SJCRH30 (cell line): ENCODE measurements at places on chromosomes 1 and 21.
A peak's percentile ranks its signal among the peaks of the same experiment; 100 is the strongest.

GRCh38 chr1:147273409-147274336 lies 31.2 kb downstream of the CHD1L start:
- DNase-seq, result peak; percentile 69

- no peak for DNase-seq
These were observed 402.4 kb downstream of the USH2A start for GRCh38 chr1:216020743-216021345.

DNA sequence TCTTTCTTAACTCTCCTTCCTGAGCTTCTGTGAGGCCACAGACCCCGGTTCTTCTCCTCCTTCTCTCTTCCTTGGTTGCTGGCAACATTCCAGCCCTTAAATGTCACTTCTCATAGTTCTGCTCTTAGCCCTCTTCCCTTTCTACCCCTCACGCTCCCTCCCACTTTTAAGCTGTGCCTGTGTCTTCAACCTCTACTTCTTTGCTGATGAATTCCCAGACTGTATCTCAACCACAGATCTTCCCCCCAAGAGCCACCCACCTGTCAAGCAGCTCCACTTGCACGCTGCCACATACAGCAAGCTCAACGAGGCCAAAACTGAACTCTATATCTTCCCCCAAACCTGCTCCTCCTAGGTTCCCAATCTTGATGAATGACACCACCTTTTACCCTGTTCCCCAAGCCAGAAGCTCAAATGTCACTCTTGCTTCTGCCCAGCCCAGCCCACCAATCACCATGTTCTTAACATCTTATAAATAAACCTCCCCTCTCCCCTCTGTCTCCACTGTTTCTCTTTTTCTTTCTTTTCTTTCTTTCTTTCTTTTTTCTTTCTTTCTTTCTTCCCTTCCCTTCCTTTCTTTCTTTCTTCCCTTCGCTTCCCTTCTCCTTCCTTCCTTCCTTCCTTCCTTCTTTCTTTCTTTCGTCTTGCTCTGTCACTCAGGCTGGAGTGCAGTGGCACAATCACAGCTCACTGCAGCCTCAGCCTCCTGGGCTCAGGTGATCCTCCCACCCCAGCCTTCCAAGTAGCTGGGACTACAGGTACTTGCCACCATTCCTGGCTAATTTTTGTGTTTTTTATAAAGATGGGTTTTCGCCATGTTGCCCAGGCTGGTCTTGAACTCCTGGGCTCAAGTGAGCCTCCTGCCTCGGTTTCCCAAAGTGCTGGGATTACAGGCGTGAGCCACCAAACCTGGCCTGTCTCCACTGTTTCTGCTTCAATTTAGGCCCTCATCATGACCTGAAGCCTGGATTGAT lies 19.8 kb upstream of the PTP4A2 start:
- DNase-seq, result peak; percentile 54

DNA sequence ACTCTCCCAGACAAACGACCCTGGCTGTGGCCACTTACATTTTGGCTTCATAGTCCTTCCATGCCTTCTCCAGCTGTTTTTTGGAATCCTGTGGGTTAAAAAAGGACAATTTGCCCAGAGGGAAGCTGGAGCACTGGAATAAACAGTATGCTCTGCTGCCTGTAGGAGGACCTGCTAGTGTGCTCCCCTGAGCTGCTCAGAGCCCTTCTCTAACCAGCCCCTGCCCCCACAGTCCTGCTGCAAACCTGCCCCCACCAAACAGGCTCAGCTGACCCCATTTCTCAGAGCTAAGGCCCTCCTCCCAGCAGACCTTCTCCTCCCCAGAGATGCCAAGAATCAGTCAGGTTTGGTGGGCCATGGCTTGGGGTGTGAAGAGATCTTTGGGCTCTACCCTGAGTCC lies 26.9 kb upstream of the TCEA3 start:
- no peak for DNase-seq

GRCh38 chr1:158951956-158952355 lies 20.6 kb downstream of the PYHIN1 start:
- DNase-seq, result peak; percentile 83

DNA sequence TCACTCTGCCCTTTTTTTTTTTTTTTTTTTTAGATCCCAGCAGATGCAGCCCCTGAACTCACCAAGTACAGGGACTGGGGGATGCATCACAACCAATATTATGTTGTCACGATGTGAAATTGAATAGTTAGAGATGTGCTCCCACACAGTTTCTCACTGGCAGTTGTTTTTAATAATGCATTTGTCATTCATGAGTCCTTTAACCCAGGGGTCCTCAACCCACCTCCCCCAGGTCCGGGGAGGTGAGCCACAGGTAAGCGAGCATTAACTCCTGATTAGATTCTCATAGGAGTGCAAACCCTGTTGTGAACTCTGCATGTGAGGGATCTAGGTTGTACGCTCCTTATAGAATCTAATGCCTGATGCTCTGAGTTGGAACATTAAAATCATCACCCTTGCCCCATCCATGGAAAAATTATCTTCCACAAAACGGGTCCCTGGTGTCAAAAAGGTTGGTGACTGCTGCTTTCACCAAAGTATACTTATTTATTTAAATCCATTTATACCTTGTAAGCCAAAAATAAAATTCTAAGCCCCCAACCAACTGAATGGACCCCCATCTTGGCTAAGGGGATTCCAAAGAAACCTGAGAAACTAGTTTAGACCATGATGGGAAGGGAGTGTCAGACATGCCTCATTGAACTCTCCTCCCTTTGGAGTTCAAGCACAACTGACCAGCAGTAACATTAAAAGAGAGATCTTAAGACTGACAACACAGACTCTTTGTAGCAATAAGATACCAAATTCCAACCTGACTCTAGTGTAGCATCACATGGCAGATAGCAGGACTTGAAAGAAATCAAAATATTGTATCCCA lies 119.3 kb upstream of the ATP1A1 start:
- no peak for DNase-seq

DNA sequence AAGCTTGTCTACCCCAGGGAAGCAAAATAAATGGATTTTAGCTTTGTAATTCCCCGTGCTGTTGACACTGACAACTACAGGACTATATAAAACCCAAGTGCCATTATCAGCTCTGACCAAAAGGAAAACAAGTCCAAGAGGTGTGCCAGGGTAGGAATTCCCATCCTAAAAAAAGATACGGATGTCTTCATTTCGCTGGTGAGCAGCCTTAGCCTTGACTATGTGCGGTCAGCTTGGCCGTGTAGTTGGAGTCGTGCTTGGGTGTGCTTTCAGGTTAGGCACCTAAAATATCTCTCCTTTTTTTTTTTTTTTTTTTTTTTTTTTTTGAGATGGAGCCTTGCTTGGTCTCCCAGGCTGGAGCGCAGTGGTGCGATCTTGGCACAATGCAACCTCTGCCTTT lies 28.9 kb upstream of the ACTN2 start:
- DNase-seq, result no peak

DNA sequence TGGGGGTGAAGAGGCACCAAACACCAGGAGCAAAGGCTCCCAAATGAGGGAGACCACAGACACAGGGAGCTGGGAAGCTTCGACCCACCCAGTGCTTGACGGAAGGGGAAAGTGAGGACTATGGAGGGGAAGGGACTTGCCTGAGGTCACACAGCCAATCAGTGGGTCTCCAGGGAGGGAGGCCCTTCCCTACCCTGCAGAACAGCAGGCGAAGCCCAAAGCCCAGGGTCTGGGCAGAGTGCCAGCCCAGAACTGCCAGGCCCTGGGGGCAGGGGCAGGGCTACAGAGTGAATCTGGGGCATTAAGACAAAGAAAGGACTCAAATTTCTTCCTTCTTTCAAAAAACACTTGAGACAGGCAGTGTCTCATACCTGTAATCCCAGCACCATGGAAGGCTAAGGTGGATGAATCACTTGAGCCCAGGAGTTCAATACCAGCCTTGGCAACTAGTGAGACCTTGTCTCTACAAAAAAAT lies 45.5 kb upstream of the ECE1 start:
- DNase-seq, result peak; percentile 82

DNA sequence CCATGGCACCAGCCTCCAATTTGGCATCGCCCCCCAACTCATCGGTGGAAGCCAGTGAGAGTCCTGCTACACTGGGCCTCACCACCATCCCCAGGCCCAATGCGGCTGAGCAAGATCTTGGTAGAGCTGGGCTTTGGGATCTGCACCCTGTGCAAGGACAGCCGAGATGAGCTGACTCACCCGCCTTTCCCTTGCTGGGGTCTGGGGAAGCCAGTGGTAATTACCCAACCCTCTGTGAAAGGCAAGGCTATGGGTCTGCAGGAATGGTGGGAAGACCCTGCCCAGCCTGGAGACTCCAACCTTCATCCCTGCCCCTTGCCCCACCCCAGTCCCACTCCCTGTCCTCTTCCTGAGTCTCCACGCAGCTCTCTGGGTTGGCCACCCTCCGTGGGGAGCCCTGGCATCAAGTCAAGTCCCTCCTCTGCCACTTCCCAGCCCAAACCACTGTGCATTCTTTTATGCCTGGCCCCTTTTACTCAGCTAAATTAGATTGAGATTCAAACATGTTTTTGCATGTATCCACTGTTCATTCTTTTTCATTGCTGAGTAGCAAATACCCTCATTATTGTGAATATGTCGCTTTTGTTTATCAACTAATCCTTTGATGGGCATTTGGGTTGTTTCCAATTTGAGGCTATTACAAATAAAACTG lies 8.8 kb downstream of the SMCP start:
- DNase-seq, result no peak

DNA sequence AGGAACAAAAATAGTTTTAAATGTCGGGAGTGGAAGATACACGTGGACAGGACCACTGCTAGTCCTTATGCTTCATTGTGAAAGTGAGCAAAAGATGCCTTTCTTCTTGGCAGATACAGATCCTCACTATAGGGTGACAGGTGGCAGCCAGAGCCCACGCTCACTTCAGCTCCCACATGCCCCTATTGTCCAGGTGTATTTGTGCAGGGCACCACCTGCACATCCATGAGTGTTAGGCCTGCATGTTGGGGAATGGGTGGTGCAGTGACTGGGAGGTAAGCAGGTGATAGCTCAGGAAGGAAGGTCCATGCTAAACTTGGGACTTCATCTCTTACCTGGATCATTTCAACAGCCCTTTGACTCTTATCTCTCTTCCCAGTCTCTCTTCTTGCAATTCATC lies 27.4 kb downstream of the SLC5A9 start:
- DNase-seq, result no peak

DNA sequence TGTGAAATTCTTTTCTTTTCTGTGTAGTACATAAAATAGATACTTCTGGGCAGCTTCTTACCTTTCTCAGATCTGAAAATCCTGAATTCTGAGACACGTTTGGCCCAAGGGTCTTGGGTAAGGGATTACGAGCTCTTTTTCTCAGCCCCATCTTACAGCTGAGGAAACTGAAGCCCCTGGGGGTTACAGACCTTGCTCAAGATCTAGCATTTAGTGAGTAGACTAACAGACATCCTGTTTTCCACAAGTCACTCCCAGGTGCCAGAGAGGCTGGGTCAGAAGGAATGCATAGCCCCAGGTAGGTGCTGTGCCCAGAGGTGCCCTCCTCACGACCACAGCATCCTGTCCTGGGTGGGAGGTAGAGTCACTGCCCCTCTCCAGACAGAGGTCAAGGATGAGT lies 13.2 kb upstream of the CREG1 start:
- no peak for DNase-seq

- DNase-seq, result no peak
These were observed 26.9 kb upstream of the LBR start for GRCh38 chr1:225454733-225455132.

GRCh38 chr1:23521588-23521987 lies 9.4 kb downstream of the E2F2 start:
- peak; percentile 58 for DNase-seq

DNA sequence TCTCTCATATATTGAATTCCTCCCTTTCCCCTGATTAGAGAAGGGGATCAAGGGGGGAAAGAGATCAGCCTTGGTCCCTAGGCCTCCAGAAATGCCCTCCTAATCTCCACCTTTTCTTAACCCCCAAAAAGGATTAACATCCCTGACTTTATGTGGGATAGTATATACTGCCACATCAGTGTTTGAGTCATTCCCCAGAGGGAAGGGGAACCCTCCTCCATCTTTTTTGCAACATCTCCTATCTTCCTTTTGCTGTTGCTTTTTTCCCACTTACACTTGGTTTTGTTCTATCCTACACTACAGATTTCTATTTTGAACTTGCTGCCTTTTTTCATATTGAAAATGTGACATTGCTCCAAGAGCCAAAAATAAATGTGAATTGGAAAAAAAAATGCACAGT lies 65.4 kb upstream of the PODN start:
- DNase-seq, result no peak

- DNase-seq, result no peak
These were observed at the start of gene CD101 for GRCh38 chr1:117001254-117001927. CD101 (plus strand) TSS chr1:117001760; CDS start chr1:117001818, 58 bp downstream.

- no peak for DNase-seq
These were observed 94.7 kb downstream of the LIPI start for GRCh38 chr21:14116080-14116481.

DNA sequence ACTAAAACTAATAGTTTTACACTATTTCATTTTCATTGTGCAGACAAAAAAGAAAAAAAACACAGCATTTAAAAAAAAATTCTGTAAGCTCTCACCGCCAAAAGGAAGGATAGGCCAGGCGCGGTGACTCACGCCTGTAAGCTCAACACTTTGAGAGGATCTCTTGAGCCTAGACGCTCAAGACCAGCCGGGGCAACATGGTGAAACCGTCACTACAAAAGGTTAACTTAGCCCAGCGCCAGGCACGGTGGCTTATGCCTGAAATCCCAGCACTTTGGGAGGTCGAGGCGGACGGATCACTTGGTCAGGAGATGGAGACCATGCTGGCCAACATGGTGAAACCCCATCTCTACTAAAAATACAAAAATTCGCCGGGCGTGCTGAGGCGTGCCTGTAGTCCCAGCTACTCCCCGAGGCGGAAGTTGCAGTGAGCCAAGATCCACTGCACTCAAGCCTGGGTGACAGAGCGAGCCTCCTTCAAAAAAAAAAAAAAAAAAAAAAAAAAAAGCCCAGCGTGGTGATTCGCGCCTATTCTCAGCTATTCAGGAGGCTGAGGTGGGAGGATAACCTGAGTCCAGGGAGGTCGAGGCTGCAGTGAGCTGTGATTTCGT lies 14.3 kb upstream of the SPEN start:
- DNase-seq, result peak; percentile 85

DNA sequence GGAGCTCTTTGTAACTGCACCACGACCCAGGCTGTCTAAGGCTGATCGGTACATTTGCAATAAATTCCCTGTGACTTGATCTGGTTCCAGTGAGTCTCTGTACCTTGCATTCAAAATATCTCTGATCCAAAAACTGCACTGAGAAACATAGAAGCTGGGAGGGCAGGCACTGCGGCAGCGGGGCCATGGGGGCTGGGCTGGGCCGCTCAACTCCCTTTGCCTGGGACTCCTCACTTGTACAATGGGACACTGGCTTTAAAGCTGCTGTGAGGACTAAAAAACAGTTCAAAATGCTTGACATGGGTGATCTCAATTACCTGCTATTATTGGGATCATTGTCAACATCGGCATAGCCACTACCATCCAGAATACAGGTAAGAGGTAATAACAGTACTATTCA lies 644.0 kb downstream of the AJAP1 start:
- DNase-seq, result no peak

- DNase-seq, result no peak
These were observed 37.4 kb upstream of the ZBTB40 start for GRCh38 chr1:22414244-22414751.

GRCh38 chr1:26097696-26098095 lies 13.9 kb upstream of the PDIK1L start:
- no peak for DNase-seq
